Stimulated activated CD4-positive, alpha-beta T cell treated with anti-CD3 and anti-CD28 coated beads, Interleukin-1b, Interleukin-23, amount 100 ng/mL, for 1 hour (primary cell): ENCODE measurements at places on chromosomes 5 and 9.

DNA sequence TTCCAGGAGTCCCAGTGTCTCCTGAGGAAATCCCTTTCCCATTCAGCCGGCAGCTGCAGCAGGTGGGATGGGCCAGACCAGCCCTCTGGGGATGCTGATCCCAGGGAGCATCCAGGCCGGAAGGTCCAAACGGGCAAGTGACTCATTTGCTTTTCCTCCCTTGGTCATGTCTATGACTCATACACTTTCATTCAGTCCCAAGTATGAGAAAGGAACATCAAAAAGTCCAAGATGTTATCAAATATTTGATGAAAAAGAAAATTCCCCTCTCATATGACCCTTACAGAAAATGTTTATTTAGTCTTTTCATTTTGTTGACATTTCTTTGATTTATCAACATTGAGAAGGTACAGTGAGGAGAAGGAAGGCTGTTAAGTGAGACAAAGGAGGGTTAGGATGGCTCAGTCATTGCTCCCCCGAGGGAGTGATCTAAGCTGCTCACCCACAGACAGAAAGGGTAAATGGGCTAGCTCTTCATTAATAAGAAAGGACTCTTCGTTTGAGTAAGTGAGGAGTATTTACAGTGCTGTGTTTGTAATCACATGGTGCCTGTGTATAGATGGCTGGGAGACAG, 117.6 kb upstream of the ANKRD55 start:
- no peak for DNase-seq

DNA sequence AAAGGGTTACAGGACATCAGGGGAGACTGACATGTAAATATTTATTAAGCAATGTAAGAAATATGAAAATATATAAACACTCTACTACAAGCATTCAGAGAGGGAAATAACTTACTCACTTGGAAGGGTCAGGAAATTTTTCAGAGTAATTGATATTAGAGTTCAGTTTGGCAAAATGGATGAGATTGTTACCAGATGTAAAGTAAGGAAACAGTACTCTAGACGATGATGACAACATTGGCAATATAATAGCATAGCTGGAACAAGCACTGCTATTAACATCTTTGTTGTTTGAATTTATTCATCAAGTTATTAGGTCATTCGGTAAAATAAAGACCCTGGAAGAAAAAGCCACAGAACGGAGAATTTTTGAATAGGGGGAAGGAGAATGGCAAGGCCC, 49.1 kb downstream of the GNA14 start:
- DNase-seq: no peak

DNA sequence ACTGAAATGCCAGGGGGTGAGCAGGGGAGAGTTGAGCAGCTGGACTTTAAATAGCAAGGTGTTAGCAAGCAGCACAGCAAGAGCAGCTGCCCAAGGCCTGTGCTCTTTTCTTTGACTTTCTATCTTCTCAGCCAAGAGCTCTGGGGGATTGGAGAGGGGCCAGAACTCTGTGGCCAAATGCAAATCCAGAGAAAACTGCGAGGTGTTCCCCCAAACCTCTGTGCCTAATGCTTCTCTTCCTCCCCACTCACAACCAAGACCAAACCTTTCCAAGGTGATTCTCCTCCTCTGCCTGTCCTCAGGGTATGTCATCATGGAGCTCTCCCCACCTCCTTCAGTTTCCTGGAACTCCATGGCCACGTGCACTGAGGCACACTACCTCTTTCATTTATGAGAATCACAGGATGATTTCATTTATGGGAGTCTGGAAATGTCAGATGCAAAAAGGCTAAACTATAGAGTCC, 118.7 kb upstream of the WWC1 start:
- DNase-seq: no peak

DNA sequence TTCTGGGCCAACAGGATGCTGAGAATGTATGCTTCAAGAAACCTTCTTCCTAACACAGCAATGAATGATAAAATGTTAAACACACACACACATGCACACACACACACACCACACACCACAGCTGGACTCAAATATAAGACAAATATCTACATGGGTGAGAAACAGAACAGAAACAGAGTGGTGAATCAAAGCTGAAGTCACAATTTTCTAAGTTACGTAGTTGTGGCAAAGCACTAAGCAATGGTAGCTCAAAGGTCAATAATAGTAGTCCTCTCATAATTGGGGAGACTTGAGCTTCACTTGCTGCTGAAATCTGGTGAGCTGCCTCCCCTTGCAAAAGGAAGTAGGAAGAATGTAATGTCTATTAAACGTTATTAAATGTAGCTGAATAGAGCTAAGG, 33.7 kb upstream of the ITGA1 start:
- DNase-seq: no peak

GRCh38 chr5:39657943-39658342, 233.2 kb upstream of the DAB2 start:
- no peak for DNase-seq

GRCh38 chr9:89278997-89279739, 31.8 kb upstream of the CKS2 start:
- DNase-seq: no peak

- DNase-seq: no peak
Measured at GRCh38 chr5:157266286-157267007, 524 bp downstream of the CYFIP2 start.

DNA sequence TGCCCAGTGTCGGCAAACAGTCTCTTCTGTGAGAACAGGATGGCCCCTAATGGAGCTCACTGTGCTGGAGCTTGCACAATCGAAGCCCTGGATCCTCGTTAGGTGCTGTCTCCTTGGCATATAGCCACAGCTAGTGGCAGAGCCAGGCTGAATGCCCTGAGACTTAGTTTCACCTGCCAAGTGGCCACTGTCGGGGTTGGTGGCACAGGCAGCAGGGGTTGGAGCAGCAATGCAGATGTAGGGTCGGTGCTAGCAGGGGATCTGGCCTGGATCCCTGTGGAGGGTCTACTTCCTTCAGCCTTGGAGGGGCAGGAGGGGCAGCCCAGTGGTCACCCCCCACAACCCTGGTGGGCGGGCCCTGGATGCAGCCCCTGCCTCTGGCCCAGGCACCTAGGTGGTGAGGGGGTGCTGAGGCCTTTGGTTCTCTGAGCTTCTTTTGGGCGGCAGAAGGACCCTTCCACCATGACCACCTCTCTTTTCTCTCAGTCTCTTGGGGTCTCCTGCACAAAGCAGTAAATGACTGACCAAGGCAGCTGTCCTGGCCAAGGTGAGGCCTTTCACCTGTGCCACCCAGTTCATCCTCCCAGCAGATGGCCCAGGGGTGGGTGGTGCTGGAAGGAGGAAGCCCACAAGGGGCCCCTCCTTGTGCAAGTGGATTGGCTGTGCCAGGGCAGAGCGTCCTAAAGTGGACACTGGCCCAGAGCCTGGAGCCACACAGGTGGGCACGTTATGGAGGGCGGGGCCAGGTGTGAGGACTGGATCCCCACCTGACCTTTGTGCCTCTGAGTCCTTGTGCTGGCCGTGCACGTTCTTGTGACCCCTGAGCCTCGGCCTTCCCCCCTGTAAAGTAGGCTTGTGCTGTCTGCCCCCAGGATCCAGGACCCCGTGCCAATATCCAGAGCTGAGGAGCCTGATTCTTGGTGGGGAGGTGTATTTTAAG, 44.8 kb downstream of the PHF2 start:
- no peak for DNase-seq

DNA sequence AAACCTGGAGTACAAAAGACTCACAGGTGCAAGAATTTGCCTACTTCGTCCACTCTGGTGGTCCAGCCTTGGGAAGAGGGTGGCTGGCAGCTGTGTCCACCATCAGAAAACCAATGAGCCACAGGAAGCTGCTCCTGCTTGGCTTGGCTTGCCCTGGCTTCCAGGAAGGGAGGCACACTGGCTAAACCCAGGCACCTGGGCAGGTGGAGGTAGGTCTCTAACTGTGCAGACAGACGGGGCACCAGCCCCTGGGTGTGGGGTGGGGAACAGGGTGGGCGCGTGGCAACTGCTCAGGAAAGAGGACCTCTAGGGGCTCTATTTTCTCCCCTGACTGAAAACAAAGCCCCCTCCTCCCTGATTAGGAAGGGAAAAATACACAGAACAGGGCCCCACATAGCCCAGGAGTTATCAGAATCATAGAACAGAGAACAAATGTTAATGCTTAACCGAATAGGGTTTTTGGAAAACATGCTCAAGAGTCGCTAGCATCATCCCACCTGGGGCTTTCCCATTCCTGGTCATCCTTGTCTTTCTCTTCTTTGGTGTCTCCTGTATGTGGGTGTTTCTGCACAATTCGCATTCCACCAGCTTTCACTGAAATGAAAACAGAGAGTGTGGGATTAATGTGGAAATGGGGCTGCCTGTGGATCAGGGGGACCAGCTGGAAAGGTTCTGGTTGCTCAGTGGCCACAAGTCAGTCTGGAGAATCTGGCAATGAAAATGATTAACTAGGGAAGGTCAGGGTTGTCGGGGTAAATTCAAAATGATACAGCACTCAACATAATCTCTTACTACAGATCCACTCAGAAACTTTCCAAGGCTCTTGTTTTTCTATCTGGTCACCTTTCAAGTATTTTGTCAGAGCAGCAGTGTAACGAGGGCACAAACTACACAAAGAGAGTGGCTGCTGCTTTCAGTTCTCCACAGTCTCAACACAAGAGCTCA, 13.1 kb downstream of the DAP start:
- no peak for DNase-seq

DNA sequence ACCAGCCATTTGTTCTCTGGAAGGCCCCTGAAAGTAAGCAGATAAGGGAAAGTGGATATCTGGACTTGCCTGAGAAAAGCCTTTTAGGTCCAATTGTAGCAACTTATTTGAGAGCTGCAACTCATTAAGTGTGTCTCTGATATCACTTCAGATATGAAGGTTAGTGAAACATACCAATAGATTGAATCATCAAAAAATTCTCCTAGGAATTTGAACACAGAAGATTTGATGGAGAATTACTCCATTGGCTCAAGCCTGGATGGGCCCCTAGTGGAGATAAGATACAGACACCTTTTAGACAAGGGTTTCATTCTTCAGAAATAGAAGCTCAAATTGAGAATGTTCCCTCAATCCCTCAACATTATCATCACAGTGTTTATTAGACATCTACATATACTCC, 356.7 kb downstream of the NDUFS4 start:
- no peak for DNase-seq

- DNase-seq: no peak
Measured at GRCh38 chr5:10118150-10118549, 131.5 kb downstream of the ATPSCKMT start.

- no peak for DNase-seq
Measured at GRCh38 chr9:124163760-124164255, 93.9 kb upstream of the NEK6 start.

DNA sequence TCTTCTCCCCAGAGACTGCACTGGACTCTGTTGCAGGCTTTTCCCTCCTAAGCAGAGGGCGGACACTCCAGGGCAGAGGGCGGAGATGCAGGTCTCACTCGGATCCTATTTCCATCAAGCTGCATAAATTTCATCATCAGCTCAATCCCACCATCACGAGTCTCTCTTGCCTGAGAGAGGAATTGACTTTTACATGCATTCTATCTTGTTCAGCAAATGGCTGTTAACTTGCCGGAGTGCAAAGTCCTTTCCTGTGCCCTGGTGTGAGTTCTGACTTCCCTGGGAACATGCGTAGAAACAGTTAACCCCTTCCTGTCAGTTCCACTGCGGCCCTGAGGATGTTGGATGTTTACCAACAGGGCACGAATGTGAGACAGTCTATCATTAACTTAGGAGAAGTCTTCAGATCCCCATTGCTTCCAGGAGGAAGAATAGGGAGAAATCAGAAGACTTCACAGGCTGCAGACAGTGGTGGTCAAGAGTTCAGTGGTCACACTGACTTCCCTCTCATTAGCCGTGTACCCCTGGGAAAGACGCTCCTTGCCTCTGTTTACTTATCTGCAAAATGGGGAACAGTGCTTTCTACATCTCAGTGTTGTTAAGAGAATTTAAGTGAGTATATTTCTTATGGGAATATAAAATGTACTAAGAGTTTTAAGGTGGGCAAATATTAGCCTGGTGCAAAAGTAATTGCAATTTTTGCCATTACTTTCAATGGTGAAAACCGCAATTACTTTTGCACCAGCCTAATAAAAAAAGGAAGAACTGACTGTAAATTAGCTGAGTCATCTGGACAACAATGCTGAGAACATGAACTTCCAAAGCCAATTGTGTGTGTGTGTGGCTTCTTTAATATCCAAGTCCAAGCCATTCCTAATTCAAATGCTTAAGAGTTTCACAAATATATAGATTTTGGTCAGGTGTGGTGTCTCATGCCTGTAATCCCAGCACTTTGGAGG, 248.0 kb downstream of the DRD1 start:
- DNase-seq: no peak

DNA sequence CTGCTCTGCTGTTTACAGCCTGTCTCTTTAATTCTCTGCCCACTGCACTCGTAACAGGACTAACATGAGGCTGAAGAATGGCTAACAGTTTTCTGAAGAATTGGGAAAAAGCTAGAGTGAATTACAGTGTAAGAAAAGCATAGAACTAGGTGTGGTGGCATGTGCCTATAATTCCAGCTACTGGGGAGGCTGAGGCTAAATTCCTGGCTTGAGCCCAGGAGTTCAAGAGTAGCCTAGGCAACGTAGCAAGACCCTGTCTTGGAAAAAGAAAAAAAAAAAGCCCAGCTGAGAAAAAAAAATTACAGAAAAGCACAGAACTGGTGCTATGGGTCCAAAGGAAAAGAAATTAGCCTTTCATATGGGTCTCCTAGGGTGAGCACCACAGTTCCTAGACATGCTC, 13.9 kb upstream of the UHRF2 start:
- no peak for DNase-seq

DNA sequence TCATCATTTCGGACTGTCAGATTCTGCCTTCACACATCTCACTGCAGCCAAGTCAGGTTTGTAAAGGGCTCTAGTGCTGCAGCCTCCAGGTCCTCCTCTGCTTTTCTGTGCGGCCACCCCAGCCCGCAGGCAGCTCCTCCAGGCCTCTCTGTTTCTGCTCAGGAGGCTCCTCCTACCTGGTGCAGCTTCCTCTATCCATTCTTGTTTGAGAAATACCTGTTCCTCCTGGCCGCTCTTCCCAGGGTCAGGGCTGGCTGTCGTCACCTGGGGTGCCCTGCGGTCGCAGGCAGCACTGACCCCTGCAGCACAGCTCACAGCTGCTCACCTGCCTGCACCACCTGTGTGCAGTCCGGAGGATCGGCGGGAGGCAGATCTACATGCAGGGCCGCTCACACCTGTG, 387.7 kb upstream of the IRX4 start:
- no peak for DNase-seq

DNA sequence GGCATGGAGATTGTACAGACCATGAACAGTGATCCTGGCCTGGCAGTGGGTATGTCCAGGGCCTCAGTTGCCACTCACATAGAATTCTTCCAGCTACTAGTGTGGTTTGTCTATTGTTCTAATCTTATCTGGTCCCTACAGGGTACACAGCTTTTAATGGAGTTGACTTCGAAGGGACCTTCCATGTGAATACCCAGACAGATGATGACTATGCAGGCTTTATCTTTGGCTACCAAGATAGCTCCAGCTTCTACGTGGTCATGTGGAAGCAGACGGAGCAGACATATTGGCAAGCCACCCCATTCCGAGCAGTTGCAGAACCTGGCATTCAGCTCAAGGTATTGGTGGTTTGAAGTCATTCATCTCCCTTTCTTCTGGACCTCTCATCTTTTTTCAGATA, 43.8 kb downstream of the THBS4 start:
- no peak for DNase-seq
